ENCODE measurements at places on chromosomes 5 and 9.

GRCh38 chr9:21812946-21813568 lies 10.6 kb downstream of the MTAP start:
- DNase-seq: peak; percentile 63

DNA sequence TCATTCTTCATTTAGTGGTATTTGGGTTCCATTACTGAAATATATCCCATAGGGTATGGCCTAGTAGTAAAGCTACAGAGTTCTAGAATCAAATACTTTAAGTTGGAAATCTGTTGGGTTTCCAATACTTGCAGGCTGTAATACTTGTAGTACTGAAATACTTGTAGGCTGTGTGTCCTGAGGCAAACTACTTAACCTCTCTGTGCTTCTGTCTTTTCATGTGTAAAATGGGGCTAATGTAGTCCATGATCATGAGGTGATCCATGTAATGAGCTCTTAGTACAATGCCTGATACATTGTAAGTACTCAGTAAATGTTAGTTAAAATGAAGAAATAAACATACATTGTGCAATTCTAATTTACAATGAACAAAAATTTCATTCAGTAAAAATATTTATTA lies 368.9 kb downstream of the CSNK1G3 start:
- DNase-seq: no peak

DNA sequence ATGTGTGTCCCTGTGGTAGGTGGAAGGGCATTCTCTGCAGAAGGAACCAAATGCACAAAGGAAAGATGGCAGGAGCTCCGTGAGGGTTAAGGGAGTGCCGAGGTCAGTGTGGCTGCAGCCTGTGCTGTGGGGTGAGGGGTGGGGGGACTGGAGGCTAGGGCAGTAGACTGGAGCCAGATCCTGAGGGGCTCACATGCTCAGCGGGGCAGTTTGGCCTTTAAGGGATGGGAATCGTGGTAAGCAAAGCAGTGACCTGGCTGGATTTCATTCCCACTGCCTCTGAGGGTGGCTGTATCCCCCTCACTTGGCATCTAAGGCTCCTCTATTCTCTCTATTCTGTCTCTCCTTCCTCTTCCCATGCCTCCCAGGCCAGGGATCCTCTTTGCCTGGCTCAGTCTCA lies 15.6 kb downstream of the PITX1 start:
- DNase-seq: no peak

- no peak for DNase-seq
Observed at GRCh38 chr5:115699967-115700366, 74.1 kb upstream of the TMED7 start.

DNA sequence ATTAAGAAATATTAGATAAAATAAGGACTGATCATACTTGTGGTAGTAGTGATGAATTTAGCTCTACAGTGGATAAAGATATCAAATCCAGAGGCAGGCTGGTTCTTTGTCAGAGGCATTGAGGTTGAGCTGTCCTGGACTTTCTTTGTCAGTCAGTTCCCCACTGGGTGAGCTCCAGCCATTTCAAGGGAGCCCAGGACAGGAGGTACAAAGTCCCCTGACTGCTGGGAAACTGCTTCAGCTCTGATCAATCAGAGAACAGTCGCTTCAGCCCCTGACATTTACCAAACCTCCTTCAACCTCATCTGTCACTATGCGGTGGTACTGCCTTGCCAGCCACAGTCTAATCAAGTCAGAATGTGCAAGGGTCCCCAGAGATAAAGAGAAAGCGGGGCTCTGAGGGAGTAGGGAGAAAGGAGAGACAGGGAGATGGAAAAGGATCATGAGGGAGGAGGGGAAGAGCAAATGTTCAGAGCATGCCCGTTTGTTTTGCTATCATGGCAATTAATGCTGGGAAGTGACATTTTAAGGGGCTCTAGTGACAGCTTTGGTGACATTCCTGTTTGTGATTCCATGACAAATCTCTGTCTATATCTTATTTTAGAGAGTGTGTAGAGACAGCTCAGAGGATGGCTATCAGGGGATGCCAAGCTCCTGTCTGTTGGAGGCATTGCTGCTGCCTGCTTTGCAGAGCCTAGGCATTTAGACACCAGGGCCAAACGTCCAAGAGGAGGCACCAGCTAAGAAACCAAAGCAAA lies 223.2 kb downstream of the ASTN2 start:
- no peak for DNase-seq

DNA sequence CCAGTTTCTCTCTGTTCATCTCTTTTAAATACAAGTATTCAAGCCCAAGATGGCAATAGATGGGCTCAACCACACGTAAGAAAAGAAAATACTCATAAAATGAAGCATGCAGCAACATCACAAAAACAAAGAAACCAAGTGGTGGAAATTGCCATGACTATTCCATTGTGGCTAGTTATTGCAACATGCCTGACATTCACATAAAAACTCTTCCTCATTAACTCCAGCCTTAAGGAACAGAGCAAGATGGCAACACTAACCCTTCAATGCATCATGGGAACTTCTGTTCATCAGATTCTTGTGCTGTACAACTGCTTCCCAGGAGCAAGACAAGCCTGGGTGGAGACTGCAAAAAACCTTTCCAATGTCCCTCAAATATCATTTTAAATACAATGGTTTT lies 1.4 kb upstream of the GLIS3 start:
- no peak for DNase-seq

DNA sequence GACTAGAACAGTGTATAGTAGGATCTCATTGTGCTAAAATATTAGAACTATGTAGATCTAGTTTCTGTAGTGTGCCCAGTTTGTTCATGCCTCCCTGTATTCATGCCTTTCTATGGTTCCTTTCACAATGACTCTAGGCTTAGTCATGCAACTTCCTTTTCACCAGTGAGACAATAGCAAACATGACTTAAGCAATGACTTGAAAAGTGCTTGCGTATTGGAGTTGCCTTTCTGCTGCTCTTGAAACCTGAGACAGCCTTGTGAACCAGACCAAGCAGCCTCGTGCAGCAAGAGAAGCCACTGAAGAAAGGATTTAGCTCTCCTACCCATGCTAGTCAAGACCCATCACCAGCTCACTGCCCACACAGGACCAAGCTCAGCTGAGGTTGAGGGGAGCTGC lies 294.5 kb upstream of the TAS2R1 start:
- DNase-seq: no peak

GRCh38 chr9:21653589-21653988 lies 148.8 kb upstream of the MTAP start:
- DNase-seq: no peak

- no peak for DNase-seq
Observed at GRCh38 chr5:78542321-78542840, 106.2 kb downstream of the LHFPL2 start.

DNA sequence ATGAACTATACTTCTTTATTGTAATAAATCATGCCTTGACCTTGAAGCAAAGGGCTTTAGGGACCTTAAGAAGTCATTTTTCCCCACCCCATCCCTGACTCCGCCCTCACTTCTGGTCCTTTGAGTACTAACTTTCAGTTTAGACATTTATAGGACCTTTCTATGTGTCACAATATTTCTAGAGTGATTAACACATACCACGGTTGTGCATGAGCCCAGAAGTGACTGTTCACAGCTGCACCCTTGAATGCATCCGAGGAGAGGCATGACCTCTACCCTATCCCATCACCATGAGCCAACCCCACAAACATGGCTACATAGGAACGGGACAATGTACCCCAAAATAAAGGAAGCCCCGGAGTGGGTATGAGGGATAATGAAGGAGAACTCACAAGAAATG lies 160.3 kb downstream of the HSD17B3 start:
- DNase-seq: no peak

GRCh38 chr9:38181232-38181631 lies 112.2 kb upstream of the SHB start:
- no peak for DNase-seq

- no peak for DNase-seq
Observed at GRCh38 chr5:44935262-44935661, 126.5 kb downstream of the MRPS30 start.

GRCh38 chr5:56514245-56514644 lies 281.1 kb upstream of the ANKRD55 start:
- DNase-seq: no peak

DNA sequence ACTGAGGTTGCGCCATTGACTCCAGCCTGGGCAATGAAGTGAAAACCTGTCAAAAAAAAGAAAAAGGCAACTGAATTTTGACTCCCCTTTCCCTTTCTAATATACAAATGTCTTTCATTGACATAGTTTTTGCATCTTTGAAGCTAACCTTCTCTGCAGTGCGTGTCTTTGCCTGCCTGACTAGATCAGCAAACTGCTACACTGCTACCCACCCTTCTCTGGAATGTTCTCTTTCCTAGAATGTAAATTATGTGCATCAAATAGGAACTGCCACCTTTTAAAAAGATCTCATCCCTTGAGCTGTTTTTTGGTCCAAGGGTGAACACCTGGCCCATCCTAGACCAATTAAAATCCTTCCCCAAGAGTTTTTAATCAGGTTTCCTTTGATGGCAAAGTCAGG lies 127.6 kb downstream of the SLC28A3 start:
- DNase-seq: no peak

DNA sequence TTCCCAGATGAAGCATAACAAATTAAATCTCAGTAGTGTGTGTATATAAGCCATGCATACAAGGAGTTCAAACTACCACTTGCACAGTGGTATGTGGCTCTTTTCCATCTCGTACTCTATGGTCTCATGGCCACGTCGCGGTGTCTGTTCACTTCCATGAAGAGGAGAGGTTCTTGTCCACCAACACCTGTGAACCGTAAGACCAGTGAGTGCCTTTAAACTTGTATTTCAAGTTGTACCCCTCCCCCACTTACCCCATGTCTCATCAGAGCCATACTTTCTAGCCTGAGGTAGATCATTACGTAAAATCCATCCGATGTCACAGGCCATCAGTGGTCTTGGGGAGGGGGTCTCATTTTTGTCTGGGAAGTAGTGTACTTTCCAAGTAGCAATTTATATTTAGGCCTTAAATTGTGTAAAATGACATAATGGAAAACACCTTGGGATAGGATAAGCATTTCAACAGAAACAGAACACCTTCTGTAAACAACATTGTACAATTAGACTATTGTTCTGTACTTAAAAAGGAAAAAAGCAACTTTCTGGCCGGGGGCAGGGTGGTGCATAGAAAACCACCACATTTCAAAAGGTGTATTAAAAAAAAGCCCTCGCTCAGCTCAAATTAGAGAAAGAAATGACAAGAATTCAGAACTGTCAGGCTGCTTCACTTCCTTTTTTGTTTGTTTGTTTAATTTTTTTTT lies 163.0 kb downstream of the SMARCA2 start:
- no peak for DNase-seq

DNA sequence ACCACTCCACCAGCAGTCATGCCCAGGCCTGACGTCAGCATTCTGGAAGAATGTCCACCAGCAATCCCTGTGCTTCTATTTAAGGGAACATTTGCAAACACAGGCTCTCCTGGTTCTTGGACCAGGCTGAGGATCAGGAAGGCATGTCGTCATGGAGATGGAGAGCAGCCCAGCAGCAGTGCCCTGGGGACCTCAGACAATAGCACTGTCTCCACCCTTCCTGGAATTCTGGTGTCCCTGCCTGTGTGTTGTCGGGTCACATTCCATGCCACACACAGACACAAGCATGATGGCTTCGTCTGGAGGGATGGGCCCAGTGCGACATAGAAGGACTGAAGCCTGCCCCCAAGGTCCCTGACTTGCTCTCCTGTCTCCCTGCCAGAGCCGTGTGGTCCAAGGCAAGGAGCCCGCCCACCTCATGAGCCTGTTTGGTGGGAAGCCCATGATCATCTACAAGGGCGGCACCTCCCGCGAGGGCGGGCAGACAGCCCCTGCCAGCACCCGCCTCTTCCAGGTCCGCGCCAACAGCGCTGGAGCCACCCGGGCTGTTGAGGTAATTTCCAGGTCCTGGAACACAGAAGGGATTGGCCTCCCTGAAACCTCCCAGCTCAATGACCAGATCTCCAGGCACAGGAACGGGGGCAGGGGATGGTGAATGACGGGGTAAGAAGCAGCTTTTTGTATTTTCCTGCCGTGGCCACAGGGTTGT lies 43.8 kb downstream of the STOM start:
- peak; percentile 16 for DNase-seq

DNA sequence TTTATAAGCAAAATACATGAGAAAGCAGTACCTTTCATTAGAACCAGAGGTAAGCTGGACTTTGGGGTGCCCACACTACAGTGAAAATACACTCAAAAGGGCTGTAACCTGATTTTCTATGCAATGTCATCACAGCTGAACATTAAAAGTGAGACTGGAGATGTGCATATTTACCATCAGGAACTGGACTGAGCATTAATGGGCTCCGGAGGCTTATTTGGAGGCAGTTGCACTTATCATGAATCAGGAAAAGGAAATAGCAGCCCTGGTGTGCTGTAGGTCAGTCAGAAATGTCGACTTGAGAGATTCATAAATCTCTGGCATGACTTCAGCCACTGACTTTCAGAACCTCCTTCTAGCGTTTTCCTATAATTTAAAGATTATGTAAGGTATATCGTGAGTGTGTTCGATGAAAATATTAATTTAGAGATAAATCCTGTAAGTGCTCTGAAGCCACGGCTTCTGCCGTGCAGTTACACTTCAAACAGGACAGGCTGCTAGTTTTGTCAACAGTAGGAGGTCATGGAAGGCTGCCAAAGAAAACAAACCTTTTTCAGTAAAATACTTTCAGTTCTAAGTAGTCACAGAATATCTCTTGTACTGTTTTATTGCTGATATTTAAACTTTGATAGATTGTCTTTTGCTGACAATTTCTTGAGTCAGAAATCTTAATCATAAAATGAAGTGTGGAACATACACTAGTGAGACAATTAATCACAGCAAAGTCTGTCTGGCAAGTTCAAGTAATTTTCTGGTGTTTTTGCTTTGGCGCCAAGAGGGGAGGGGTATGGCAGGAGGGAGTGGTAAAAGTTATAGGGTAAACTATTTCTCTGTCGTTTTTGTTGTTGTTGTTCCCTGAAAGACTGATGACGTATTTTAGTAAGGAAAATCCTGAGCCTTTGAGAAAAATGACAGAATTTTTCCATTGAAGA lies 939.7 kb downstream of the NR2F1-AS1 start:
- no peak for DNase-seq

- DNase-seq: no peak
Observed at GRCh38 chr5:132049093-132049492, 11.4 kb upstream of the IL3 start.

DNA sequence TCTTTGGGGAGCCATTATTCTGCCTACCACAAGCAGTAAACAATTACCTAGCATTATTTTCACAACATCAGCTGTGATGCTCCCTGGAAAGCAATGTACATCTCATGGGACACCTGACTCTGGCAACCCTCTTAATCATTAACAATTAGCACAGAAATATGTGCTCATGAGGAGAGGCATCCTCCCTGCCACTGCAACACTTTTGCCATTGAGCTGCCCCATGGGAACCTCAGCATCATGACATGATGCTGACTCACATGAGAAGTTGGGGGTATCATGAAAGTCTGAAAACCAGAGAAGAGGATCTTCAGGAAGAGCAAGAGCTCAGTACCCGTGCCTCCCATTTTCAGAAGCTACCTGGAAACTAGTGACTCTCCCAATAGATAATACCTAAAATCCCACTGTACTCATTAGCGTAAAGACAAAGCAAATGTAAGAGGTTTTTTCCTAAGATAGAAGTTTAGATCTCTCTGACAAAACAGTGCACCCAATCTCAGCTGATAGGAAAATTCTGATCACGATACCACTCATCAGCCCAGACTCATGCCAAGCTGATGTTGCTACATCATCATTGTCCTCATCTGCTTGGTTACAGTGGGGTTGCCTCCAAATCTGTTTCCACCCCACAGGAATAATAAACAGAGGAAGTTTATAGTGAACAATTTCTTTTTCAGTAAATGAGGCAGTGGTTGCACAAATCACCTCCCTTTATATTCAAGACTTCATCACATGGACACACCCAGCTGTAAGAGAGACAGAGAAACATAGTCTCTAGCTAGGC lies 244.5 kb downstream of the NR2F1-AS1 start:
- no peak for DNase-seq
